ENCODE measurements at places on chromosomes 2 and 18.

DNA sequence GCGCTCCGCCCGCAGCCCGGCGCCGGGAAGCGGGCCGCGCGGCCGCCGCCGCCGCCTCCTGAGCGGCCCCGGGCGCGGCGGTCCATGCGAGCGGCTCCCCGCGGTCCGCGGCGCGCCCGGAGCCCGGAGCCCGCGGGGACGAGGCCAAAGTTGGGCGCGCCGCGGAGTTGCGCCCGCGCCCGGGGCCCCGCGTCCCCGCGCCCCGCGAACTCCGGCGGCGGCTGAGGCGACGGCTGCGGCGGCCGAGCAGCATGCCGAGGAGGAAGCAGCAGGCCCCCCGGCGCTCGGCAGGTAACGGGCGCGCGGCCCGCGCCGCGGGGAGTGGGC lies 992 bp downstream of the TSHZ1 start:
- DNase-seq, result no peak

DNA sequence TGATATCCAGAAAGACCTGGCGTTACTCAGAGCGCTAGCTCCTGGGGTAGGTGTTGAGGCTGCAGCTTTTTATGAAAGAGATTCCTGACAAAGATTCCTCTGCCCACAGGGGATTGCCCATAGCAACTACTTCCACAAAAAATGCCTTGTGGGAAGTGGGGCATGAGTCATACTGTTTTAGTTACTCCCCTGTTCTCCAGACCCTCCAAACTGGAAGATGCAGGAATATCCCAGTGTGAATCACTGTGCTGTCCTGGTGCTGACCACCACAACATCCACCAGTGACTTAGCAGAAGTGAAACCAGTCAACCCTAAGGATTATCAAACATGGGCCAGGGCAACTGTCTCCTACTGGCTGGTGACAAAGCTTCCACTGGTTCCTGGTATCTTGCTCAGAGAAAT lies 61.8 kb downstream of the CDH2 start:
- DNase-seq, result no peak

GRCh38 chr18:22363867-22364463 lies 53.8 kb downstream of the CTAGE1 start:
- no peak for DNase-seq

DNA sequence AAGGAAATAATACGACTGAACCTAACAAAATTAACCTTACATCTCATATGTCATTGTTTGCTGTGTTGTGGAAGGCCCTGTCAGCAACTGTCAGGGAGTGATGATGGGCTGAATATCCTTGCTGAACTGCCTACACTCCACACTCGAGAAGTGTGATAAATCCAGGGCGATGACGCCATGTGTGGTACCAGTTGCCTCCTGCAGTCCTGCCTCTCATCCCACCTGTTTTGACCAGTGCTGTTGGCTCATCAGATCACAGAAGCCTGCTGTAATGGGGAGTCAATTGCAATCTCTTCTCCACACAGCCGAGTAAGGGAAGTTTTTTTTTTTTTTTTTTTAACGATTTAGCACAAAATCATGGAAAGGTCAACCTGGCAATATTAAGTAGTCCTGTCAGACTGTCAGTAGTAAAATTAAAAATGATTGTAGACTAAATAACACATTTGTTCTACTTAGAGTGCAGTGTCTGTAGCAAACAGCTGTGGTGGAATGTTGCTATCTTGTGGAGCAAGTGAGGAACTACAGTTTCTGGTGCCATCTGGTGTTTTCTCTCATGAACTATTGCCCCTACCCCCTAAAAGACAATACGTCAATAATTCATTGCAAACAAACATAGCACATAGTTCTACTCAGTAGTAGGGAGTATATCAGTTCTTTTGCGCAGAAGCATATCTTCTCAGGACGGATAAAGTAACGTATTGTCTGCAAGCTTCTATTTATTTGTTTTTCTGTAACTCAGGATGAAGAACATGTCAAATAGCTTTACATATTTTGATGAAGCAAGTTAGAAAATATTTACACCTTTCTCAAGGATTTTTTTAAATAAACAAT lies 347.6 kb downstream of the CTNNA2 start:
- no peak for DNase-seq

GRCh38 chr18:48753691-48754090 lies 197.1 kb downstream of the SMAD7 start:
- no peak for DNase-seq

GRCh38 chr2:219733106-219733505 lies 105.7 kb downstream of the SLC4A3 start:
- no peak for DNase-seq

DNA sequence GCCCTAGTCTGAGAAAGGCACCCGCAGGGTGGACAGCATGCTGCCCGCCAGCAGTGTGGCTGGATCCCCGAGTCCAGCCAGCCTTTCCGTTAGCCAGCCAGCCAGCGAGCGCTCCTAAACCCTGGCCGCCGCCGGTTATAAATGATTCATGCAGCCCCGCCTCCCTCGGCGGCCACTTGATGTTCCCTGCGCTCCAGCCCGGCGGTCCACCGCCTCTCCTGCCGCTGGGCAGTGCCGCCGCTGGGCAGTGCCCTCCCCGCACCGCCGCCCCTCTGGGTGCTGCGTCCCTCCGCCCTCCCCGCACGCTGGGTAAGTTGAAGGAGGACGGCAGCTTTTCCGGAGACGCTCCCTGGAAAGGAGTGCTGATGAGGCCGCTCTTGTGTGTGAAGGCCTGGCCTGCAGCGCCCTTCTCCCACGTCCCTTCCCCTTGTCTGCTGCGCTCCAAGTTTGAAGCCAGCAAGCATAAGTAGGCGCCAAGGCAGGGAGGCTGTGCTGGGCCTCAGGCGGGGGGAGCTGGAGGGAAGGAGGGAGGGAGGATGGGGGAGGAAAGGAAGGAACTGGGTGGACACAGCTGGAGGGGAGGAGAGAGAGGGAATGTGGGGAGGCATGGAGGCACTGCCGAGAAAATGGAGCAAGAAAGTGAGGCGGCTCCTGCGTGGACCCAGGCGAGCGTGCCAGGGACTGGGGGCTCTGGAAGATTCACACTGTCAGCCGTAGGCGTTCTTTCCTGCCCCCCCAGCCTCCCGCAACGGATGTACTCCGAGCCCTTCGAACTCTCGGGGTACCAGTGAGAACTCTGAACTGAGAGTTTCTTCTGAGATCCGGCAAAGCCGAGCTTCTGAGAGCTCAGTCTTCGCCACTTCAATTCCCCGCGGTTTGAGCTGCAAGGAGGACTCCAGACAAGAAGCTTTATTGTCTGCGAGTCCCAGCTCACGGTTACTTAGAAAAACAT lies 131.9 kb downstream of the GLI2 start:
- DNase-seq, result no peak

DNA sequence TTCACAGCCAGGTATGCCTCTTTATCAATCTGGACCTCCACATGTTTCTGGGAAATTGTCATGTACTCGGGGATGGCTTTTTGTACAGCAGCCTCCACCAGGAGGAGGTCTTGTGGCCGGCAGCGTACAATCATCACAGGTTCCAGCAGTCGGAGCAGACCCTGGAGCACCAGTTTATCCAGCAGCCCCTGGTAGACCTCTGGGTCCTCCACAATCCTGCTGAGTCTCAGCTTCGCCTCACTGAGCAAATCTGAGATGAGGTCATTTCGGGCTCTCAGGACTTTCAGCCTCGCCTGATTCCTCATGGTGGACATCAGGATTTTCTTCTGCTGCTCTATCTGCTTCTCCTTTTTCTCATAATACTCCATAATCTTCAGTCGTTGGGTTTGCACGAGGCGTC lies 32.8 kb downstream of the TMEM247 start:
- DNase-seq, result no peak

GRCh38 chr2:184067502-184067901 lies 530.8 kb upstream of the ZNF804A start:
- no peak for DNase-seq
